NCI-H524 (cell line): ENCODE measurements at places on chromosomes 1 and 21.

- peak; percentile 59 for DNase-seq
Measured at GRCh38 chr1:26161415-26162219, 2.7 kb downstream of the FAM110D start.

- DNase-seq, result no peak
Measured at GRCh38 chr21:34260277-34261008, 103.4 kb upstream of the KCNE2 start.

GRCh38 chr1:37052120-37052519 lies 17.8 kb upstream of the GRIK3 start:
- no peak for DNase-seq

DNA sequence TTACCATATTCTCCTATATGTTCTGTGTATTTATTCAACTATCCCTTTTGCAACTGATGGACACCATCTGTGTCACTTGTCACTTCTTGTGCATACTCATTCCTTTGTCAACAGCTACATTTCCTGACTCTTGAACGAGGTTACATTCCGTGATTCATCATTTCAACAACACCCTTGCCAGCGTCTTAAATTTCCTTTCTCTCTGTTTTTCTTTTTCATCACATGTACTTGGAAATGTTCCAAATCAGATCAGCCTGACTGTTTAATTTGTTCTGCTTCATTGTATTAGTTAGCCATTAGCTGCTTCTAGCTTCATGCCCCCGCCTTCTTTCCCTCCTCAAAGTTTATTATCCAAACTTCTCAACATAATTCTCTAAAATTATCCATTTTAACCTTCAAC lies 173.0 kb downstream of the ADGRL4 start:
- no peak for DNase-seq

DNA sequence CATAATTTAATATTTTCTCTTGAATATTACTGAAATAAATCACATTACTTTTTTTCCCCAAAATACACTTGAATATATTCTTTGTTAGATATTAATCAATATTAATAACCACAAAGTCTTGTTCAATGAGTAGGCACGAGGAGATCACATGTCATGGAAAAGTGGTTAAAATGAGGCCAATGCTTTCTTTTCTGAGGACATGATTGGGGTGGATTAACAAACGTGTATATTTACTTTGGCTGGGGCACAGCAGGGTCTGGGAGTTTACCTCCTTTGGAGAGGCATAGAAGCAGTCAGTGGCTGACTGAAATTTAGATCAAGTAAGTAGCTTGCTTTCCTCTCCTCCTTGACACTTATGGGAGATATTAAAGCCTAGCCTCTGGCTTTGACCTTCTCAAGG lies 664.3 kb upstream of the B3GALT2 start:
- no peak for DNase-seq

- DNase-seq, result no peak
Measured at GRCh38 chr1:53448241-53448841, 10.9 kb upstream of the DMRTB1 start.

- no peak for DNase-seq
Measured at GRCh38 chr1:61078618-61079295, 3.6 kb upstream of the NFIA start.

GRCh38 chr1:59078070-59078800 lies 218.7 kb upstream of the FGGY start:
- peak; percentile 89 for DNase-seq

DNA sequence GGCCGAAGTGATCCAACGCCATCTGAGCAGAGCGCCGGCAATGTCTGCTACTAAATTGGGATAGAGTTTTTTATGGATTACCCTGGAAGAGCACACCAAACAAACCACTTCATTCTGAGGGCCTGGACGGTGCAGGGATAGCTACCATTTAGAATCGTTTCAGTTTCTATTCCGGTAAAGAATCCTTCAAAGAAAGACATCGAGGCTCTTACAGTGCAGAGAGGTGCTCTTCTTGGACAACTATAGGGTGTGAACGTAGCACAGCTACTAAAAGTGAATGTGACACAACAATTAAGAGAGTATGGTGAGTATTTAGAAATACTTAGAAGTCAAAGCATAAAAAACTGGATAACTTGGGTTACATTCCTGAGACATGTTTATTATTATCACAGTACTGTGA lies 16.1 kb downstream of the HIVEP3 start:
- DNase-seq, result no peak

DNA sequence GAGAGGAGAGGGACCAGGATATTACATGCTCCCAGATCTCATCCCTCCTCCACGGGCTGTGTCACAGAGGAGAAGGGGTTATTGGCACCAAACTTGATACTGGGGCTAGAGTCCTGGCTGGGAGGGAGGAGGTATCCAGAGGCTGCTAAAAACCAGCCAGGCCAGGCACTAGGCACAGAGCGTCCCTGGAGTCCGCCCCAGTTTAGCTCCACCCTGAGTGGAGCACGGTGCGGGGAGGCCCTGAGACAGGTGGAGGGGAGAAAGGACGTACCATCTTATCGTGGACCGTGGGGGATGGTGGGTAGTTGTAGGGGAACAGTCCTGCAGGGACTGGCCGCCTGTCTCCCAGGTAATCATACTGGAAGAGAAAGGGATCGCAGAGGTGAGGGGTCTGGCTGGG lies 42.7 kb upstream of the GOLT1A start:
- DNase-seq, result no peak

- DNase-seq, result peak; percentile 82
Measured at GRCh38 chr1:18575620-18576019, 55.0 kb upstream of the PAX7 start.

DNA sequence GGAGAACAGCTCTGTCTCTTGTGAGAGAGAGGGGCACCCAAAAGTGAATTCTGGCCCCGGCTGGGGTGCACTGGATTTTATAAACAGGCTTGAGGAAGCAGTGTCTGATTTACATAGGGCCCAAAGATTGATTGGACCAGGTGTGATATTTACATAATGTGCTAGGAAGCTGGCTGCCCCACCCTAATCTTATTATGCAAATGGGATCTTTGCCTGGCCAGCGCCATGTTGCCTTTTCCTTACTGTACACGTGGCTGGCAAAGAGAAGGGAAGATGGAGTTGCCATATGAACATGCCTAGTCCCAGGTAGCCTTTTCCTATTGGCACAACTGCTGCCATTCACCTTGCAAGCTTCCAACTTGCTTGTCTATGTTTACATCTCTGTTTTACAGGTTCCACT lies 29.0 kb upstream of the CFHR4 start:
- DNase-seq, result peak; percentile 49

DNA sequence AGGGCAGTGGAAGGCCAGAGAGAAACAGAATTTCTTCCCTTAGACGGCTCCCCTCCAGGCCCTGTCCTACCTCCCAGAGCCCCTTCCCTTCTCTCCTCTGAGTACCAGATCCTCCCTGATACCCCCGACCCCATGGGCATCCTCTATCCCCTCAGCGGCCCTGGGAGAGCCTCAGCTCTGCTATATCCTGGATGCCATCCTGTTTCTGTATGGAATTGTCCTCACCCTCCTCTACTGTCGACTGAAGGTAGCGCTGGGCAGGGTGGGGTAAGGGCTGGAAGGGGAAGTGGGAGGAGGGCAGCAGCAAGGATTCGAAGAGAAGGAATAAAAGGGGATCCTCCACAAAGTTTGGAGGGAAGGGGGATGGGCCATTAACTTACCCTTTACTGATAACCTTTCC lies 2.7 kb downstream of the FCER1G start:
- no peak for DNase-seq

DNA sequence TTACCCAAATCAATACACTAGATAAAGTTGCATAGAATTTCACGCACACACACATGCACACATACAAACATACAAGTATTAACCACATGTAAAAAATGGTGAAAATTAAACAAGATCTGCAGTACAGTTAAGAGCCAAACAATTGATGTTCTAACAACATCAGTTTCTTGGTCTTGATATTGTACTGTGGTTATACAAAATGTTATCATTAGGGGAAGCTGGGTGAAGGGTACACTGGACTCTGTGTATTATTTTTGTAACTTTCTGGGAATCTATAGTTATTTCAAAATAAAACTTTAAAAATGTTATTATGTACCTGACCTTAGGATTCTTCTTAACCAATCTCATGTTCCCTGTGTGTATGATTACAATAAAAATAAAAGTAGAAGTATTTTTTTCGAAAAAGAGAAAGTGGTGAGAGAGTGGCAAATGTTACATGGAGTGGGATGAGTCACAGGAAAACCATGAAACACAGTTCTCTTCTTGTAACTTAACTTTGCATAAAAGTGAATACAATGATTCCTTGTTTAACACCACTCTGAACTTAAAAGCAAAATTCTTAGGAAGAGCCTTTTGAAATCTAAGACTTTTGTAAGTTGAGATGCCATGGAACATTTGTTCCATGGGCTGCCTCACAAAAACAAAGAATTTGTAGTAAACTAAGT lies 101.6 kb upstream of the RUNX1 start:
- DNase-seq, result no peak

GRCh38 chr1:174788981-174789380 lies 210.8 kb upstream of the CACYBP start:
- DNase-seq, result no peak

GRCh38 chr1:21469581-21469980 lies 29.6 kb downstream of the NBPF3 start:
- DNase-seq, result no peak

- DNase-seq, result no peak
Measured at GRCh38 chr1:6389971-6390370, 3.6 kb downstream of the ACOT7 start.

- no peak for DNase-seq
Measured at GRCh38 chr1:234604495-234605398, 5.2 kb downstream of the IRF2BP2 start.

DNA sequence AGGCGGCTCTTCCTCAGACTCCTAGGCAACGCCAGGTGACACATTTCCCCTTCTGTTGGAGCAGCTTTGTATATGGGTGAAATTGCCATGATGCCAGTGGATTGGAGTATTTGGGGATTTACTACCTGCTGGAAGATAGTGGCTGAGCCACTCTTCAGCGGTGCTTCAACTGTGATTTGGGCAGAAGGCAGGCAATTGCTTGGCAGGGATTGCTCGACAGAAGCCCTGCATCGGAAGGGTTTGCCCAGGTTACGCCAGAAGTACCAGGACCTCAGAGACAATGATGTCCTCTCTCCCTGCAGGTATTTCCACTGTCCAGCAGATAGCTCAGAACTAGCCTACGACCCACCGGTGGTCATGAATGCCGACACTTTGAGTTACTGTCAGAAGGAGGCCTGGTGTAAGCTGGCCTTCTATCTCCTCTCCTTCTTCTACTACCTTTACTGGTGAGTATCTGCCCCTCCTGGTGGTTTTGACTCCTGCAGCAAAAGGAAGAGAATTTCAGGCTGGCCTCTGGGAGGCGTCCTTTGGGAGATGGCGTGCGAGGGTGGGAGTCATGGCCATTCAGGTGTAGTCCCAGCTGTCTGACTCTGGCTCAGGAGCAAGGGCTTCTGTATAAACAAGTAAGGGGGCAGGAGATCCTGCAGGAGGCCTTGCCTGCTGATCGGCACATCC lies 118.3 kb downstream of the CNIH3 start:
- no peak for DNase-seq

DNA sequence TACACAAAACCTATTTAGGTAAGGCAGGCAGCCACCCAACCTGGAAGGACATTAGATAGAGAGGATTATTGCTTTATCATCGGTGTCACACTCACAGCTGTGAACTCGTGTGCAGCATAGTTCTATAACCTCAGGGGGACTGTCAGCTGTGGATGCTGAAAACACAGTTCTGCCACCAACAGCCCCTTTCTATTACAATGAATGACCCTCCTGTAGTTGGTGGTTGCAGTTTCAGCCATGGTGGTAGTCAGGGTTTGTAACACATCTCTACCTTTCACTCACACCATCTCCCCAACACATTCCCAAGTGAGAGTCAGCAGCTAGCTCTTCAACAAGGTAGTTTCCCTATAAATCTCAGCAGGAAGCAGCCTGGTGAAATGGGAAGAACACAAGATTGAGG lies 136.8 kb downstream of the ZC3H11B start:
- DNase-seq, result no peak

DNA sequence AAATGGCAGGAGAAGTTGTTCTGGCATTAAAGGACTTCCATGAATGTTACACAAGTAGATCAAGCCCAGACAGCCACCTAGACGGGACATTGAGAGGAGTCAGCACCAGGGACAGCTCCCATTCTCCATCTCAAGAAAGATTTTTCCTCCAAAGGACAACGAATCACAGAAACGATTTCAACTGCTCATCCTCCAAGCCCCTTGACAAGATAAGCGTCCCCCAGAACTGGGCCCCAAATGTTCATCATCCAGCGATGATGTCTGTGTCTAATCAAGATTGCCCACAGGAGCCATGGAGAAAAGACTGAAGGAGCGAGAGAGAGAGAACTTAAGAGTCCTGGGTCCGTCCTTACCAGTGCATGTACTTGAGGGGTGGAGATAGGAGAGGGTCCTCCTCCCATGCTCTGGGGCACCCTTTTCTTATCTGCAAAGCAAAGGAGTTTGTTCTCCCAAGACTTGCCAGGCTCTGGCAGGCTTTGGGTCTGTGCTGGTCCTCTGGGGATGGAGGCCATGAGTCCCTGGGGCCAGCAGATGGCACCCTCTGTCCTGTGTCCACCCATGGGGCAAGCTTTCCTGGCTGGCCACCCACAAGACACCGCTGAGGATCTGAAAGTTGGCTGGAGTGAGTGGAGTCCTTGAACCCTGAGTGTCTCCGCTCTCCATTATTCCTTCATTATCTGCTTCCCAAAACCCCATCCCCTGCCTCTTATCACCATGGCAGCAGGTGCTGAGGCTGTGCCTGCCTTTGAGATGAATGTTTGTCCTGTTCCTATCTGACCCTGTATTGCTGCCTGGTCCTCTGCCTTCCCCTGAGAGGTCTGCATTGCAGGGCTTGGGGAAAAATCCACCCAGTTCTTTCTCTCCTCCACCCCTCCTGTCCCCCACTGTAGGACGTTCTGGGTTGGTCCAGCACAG lies 164.6 kb downstream of the ACTL8 start:
- DNase-seq, result peak; percentile 17

DNA sequence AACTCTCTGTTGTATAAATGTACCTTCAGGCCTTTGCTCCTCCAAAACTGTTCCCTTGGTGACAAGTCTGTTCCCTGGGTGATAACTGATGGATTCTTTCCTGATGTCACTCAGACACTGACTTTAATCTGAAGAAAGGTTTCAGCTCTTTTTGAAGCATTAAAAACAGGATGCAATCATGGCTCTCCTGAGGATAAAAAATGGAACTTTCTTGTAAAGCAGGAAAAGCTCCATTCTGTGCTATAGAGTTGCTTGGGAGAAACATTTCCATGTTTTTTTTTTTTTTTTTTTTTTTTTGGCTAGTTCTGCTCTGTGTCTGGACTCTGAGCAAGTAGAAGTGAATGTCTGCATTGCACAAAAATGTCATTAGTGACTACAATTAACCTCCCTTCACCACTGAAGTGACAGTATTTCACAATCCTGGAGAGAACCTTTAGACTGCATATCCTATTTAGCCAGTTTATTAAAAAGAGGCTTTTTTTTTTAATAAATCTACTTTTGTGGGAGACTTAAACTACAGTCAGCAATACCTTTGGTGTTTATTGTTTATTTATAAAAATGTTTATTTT lies 101.7 kb upstream of the PRMT6 start:
- no peak for DNase-seq
